ENCODE measurements at places on chromosomes 1 and 21.

GRCh38 chr1:210573141-210573540 lies 244.4 kb downstream of the HHAT start:
- no peak overlapping the region for H3K27ac ChIP-seq
- no peaks in the 10 kb centered on the region for H3K4me1 ChIP-seq
- DNase-seq, result no peak
- no peak overlapping the region for H3K4me3 ChIP-seq
- no peaks in the 10 kb centered on the region for H3K36me3 ChIP-seq
- H3K27me3 ChIP-seq, result no peaks in the 10 kb centered on the region

- no peak overlapping the region for H3K4me3 ChIP-seq
Observed at GRCh38 chr1:228018961-228019721, 12.3 kb downstream of the WNT3A start.

DNA sequence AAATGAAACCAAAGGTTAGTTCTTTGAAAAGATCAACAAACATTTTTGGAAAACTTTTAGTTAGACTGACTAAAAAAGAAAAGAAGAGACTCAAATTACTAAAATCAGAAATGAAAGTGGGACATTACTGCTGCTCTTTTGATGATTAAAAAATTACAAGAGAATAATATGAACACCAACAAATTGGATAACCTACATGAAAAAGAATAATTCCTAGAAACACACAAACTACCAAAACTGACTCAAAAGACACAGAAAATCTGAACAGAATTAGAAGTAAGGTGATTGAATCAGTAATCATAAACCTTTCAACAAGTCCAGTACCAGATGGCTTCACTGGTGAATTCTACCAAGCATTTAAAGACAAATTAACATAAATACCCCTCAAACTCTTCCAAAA lies 5.6 kb downstream of the KIFAP3 start:
- no peak for DNase-seq
- no peak overlapping the region for H3K4me3 ChIP-seq
- no peak overlapping the region for H3K27ac ChIP-seq
- peaks cover 20% of the 10 kb centered on the region for H3K4me1 ChIP-seq
- no peaks in the 10 kb centered on the region for H3K36me3 ChIP-seq

DNA sequence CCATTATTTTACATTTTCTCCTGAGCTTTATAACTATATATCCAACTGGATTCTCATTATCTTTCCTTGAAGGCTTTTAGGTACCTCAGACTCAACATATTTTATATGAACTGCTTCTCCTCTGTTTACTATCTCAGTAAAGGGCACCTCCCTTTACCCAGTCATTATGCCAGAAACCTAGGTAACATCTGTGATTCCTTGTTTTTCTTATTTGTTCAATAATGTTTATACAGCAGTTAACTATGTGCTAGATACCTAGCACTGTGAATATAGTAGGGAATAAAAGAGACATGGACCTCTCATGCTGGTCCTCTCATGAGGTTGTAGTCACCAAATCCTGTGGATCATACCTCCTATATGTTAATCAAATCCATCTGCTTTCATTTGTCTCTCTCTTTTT lies 25.6 kb downstream of the PPP1R12B start:
- H3K4me3 ChIP-seq, result no peak overlapping the region
- H3K36me3 ChIP-seq, result no peaks in the 10 kb centered on the region
- DNase-seq, result no peak
- H3K27ac ChIP-seq, result no peak overlapping the region

DNA sequence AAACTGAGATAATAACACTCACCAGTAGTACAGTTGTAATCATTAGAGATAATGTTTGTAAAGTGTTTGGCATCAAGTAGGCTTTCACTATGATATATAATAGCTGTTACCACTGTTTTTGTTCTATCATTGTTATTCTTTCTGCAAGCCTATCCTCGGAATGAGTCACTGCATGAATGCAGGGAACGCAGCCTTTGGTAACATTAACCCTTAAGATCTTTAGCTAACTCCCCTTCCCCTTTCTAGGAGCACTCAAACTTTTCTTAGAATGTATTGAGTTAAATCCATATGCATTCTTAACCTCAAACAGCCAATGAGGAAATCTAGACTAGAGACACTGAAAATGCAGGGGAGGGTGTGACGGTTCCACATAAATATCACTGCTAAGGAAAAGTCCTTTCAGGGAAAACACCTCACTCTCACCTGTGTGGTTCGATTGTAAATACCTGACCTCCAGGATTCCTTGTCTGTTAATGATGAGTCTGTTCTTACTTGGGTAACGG lies 467.3 kb downstream of the SETD4 start:
- H3K36me3 ChIP-seq, result no peaks in the 10 kb centered on the region
- H3K4me1 ChIP-seq, result peaks cover 10% of the 10 kb centered on the region
- H3K27ac ChIP-seq, result peak overlapping the region; percentile 32
- DNase-seq, result no peak
- H3K27me3 ChIP-seq, result no peaks in the 10 kb centered on the region

GRCh38 chr1:107786203-107786845 lies 178.7 kb downstream of the VAV3 start:
- no peak overlapping the region for H3K27ac ChIP-seq
- DNase-seq, result no peak
- no peak overlapping the region for H3K4me3 ChIP-seq

- H3K4me3 ChIP-seq, result no peak overlapping the region
- H3K27me3 ChIP-seq, result no peaks in the 10 kb centered on the region
- H3K27ac ChIP-seq, result peak overlapping the region; percentile 41
Observed at GRCh38 chr1:204592246-204592948, 76.2 kb downstream of the MDM4 start.

DNA sequence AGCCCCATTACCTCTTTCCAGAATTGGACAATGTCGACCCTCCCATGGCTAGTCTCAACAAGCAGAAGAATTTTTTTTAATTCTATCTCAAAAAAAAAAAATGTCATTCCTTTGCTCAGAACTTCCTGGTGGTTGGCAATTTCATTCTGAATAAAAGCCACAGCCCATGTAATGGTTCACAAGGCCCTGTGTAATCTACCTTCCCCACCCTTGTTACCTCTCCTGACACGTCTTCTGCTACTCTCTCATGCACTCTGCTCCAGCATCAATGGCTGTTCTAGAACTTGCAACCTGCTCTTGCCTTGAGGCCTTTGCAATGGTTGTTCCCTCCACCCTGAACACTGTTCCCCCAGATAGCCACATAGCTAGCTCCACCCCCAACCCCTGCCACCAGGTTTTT lies 25.4 kb downstream of the NUAK2 start:
- peak overlapping the region; percentile 97 for H3K27ac ChIP-seq
- no peaks in the 10 kb centered on the region for H3K27me3 ChIP-seq
- no peak for DNase-seq
- H3K4me3 ChIP-seq, result no peak overlapping the region
- peaks cover 66% of the 10 kb centered on the region for H3K4me1 ChIP-seq

GRCh38 chr1:181985936-181986906 lies 75.3 kb downstream of the ZNF648 start:
- DNase-seq, result no peak
- H3K4me3 ChIP-seq, result no peak overlapping the region
- H3K36me3 ChIP-seq, result no peaks in the 10 kb centered on the region

GRCh38 chr21:37982496-37983318 lies 66.5 kb upstream of the KCNJ6 start:
- peak overlapping the region; percentile 73 for H3K27ac ChIP-seq
- no peaks in the 10 kb centered on the region for H3K36me3 ChIP-seq
- no peak for DNase-seq
- no peaks in the 10 kb centered on the region for H3K27me3 ChIP-seq
- H3K4me1 ChIP-seq, result peaks cover 25% of the 10 kb centered on the region

- no peak overlapping the region for H3K4me3 ChIP-seq
- no peak overlapping the region for H3K27ac ChIP-seq
- no peak for DNase-seq
- peaks cover 17% of the 10 kb centered on the region for H3K4me1 ChIP-seq
- no peaks in the 10 kb centered on the region for H3K27me3 ChIP-seq
Observed at GRCh38 chr21:29242201-29242600, 56.5 kb upstream of the BACH1 start.

DNA sequence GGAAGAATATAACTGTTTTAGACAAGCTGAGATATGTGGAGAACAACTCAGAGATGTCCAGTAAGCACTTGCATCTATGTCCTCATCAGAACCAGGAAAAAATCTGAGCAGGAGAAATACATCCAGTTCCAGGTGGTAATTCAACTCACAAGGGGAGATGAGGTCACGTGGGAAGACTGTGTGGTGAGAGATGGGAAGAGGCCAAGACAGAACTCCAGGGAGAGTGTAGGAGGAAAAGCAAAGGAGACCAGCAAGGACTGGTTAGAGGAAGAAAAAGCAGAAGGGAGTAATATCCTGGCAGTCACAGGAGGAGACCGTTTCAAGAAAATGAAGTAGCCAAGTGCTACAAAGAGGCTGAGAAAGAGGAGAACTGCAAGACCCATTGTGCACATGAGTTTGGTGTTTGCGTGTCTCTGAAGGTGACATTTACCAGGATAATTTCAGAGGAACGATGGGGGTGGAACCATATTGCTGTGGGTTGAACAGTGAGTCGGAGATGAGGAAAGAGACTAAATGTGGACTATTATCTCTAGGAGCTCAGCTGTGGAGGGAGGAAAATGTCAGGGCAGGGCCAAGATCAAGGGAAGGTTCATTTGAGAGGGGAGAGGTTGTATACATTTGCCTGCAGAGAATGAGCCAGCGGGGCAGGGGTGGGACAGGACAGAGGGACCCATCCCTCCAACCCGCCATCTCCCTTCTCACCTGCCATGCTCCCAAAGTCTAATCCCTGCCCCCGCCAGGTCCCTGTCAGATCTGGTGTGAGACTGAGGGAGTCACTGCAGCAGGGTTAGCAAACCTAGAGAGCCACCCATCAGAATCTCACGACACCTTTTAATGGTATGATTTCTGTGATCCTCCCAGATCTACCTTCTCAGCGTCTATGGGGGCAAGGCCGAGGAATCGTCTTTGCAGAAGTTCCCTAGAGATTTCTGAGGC lies 24.9 kb downstream of the SUSD4 start:
- H3K4me3 ChIP-seq, result no peak overlapping the region
- no peak overlapping the region for H3K27ac ChIP-seq
- no peaks in the 10 kb centered on the region for H3K4me1 ChIP-seq
- H3K27me3 ChIP-seq, result no peaks in the 10 kb centered on the region
- no peaks in the 10 kb centered on the region for H3K36me3 ChIP-seq
- DNase-seq, result no peak

GRCh38 chr21:37771181-37771580 lies 145.1 kb downstream of the KCNJ6 start:
- no peak overlapping the region for H3K4me3 ChIP-seq
- no peak for DNase-seq
- no peaks in the 10 kb centered on the region for H3K36me3 ChIP-seq
- no peak overlapping the region for H3K27ac ChIP-seq
- peaks cover 11% of the 10 kb centered on the region for H3K4me1 ChIP-seq
